ENCODE measurements at places on chromosomes 3 and 15. TPM values are rescaled to one million over a fixed set of nuclear protein-coding genes. Genes with fewer than 3 reads are reported as not detected.

COPB2 gene
- 76.5 TPM for total RNA-seq

CD96 gene
- 6.2 TPM for total RNA-seq

ARHGEF26 gene
- total RNA-seq: 19.8 TPM

SGO1 gene
- total RNA-seq: 1.5 TPM

UROC1 gene
- not detected for total RNA-seq

EIF4E3 gene
- total RNA-seq: 19.3 TPM

ILDR1 gene
- 5.9 TPM for total RNA-seq

HGD gene
- not detected for total RNA-seq

C15orf39 gene
- total RNA-seq: 17.4 TPM

ACP3 gene
- total RNA-seq: 6.7 TPM

BFSP2 gene
- not detected for total RNA-seq

UQCRC1 gene
- 163 TPM for total RNA-seq

TRAK1 gene
- total RNA-seq: 40.6 TPM

RAP2B gene
- total RNA-seq: 6.6 TPM

GHSR gene
- not detected for total RNA-seq

NPAP1 gene
- not detected for total RNA-seq

PHLDB2 gene
- total RNA-seq: 53.1 TPM

FBXL2 gene
- 7.7 TPM for total RNA-seq

CADPS gene
- 45.8 TPM for total RNA-seq

ALDH1A3 gene
- total RNA-seq: 24.2 TPM

SCAANT1 gene
- not detected for total RNA-seq

SERPINI2 gene
- total RNA-seq: not detected

TMEM40 gene
- not detected for total RNA-seq

PIGBOS1 gene
- 11.8 TPM for total RNA-seq

PSMD6 gene
- 74.7 TPM for total RNA-seq

POPDC2 gene
- total RNA-seq: 7.9 TPM

EPHB3 gene
- total RNA-seq: 7.9 TPM

POLQ gene
- total RNA-seq: 0.29 TPM

ACTC1 gene
- total RNA-seq: not detected

TJP1 gene
- 97.2 TPM for total RNA-seq

TGM5 gene
- total RNA-seq: 2.7 TPM

LTF gene
- total RNA-seq: 78.7 TPM
